ENCODE measurements at places on chromosomes 3 and 15.
A peak's percentile ranks its signal among the peaks of the same experiment; 100 is the strongest.

GRCh38 chr3:128131897-128132646, 8.5 kb upstream of the RUVBL1 start:
- no peak for DNase-seq

DNA sequence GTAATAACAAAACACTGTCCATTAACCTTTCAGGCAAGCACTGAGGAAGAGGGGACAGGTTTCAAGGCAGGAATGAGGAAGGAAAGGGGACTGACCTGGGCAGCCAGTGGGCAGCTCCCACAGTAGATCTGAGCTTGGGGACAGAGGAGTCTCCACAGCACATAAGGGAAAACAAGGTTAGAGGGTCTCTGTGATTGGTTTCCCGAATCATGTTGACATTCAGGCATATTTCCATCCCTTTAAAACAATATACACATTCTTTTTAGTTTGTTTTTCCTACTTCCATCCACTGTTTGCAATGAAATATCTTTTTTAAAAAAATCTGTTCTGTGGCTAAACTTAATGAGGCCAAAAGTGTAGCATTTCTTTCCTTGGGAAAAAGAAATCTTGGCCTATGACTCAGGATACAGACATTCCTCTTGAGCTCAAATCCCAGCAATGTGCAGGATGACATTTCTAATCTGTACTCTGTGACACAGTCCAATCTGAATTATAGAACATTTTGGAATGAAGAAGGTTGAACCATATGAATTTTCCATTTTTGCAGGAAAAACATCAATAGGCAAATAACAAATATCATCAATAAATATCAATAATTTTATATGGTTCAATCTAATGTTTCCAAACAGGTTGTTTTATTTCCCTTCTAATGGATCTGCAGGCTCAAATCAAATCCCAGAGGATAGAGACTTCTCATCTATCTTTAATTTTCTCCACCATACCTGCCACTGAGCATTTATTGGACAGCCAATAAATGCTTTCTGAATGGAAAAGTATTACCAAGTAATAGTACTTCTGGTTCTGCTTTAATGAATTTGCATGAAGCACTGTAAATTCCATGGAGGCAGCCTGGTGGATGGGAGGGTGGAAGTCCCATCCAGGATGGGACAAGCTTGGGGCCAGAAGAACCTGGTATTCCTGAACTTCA, 54.1 kb downstream of the ITGB5 start:
- no peak for DNase-seq

GRCh38 chr3:195774917-195775316, 36.8 kb downstream of the MUC4 start:
- DNase-seq, result no peak

DNA sequence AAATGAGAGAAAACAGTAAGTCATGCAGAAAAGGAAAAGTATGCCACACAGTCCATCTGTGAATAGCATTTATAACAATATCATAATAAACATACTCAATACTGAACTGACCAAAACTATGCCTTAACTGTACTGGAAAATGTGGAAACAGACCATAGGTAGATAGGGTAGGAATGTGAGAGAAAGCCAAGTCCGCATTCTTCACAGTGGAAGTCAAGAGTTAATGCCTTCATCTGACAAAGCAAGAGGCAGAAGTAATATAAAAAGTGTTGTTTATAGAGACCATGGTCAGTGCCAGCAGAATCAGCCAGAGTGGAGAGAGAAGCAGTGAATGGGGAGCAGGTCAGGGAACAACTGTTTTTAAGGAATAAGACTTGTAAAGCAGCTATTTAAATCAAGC, 52.3 kb downstream of the KBTBD12 start:
- no peak for DNase-seq

GRCh38 chr3:25455441-25456132, 27.5 kb downstream of the RARB start:
- DNase-seq, result no peak

DNA sequence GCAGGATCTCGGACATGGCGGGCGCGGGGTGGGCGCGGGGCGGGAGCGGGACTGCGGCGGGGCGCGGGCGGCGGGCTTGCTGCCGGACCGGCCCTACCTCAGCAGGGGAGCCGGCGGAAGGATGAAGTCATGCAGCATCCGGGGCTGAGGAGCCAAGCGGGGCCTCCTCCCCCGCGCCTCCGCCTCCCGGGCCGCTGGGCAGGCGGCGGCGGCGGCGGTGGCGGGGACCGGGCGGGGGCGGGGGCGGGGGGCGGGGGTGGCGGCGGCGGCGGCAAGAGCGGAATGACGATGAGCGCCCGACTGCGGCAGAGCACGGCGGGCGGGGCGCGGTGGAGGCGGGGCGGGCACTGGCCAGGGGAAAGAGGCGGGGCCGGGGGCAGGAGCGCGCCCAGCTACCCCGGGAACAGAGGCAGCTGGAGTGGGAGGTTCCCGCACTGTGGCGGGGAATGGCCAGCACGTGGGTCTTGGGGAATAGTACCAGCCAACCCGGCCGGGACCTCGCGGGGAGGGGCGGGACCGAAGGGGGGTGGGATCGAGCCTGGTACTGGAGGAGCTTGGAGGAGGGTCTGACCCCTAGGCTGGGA, at the start of gene CAMK2N2:
Gene CAMK2N2, minus strand, starts transcription at position 284 of the 584 bp plus-strand sequence. Its CDS starts 268 bp downstream, at position 16.
- peak; percentile 54 for DNase-seq

DNA sequence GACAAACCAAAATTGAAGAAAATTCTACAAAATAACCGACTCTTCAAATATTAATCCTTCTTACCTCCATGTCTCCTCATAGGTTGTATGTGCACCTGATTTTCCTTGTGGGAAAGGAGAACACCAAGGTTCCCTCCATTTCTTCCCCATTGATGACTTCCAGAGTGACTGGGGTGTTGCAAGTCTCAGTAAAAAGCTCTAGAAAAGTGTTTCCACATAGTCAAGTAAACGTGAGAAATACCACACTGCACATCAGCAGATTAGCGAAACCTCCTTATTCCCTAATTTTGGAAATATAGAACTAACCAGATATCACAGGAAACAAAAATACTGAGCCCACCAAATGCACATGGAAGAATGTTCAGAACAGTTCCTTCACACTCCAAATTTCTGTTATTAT, 4.9 kb upstream of the RPN1 start:
- no peak for DNase-seq

- no peak for DNase-seq
These were observed 144.8 kb downstream of the SUCLG2 start for GRCh38 chr3:67509471-67510075.

DNA sequence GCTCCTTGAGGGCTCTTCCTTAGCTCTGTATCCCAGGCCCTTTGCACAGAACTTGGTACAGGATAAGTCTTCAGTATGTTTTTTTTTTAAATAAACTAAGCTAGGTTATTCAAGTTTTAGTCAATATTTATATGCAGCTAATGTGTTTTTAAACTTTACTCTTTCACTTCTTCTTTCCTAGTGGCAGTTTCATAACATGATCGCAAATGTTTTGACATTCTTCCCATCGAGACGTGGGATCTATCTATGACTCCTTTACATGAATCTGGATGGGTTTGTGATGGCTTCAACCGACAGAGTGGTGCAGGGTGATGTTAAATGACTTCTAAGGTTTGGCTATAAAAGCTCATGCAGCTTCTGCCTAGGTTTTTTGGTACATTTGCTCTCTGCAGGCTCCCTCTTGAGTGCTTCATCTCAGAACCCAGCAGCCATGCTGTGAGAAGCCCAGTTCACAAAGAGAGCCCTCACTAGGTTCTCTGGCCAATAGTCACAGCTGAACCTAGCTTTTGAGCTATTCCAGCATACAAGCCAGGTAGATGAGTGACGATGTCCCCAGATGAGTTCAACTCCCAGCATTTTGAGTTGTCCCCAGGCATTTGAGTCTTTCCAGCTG, 13.5 kb upstream of the MECOM start:
- DNase-seq, result no peak

DNA sequence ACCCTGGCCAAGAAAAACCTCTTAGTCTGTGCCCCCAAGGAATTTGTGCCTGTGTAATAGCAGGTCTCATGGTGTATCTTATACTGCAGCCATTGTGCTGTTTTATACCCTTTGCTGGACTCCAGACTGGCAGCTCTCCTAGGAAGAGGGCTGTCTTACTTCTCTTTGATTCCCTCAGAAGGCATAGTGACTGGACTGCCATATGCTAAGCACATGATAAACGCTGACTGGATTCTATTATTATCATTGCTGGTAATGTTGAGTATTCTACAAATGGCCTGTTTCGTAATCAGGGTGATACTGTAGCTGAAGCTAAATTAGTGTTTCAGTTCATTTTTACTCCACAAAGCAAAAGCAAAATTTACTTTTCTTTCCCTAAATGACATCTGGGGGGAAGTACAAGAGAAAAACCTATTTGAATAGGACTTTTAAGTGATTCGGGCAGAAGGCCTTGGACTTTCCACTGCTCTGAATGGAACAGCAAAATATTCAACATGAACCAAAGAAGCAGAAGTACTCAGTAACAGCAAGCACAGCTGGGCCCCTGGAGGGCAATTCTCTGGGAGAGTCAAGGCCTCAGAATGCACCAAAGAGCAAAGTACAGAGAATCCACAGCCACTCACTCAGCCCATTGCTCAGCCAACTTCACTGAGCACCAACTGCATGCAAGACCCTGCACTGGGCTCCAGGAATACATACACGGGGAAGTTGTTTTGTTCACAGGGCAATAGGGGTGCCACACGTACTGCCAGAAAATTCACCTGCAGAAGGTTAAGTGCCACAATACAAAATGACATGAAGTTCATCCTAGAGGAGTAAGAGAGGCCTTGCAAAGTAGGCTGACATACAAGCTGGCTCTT, 7.9 kb upstream of the BCL2A1 start:
- no peak for DNase-seq

DNA sequence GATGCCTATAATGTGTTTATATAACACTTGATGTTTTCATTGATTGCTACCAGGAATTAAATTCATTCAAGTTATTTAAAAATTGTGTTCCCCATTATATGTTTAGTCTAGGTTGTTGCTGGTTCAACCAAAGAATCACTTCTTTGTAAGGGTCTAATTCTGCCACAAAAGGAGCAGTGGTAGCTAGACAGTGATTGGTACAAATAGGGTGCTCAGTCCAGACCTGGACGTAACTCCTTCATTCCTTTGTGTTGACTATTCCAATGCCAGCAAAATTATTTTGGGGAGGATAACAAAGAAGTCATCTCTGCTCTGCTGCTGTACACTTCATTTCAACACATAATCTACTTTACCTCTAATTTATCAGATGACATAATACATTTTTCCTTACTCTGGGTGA, 1.2 kb downstream of the CHMP2B start:
- no peak for DNase-seq

GRCh38 chr15:43204016-43204901, 16.6 kb downstream of the EPB42 start:
- DNase-seq, result peak; percentile 28

- DNase-seq, result no peak
These were observed 42.0 kb downstream of the MKRN2 start for GRCh38 chr3:12598890-12599289.

- DNase-seq, result no peak
These were observed 103.6 kb downstream of the ADAMTS9 start for GRCh38 chr3:64584179-64584578.

- DNase-seq, result no peak
These were observed 51.8 kb downstream of the ST3GAL6 start for GRCh38 chr3:98814817-98815420.

DNA sequence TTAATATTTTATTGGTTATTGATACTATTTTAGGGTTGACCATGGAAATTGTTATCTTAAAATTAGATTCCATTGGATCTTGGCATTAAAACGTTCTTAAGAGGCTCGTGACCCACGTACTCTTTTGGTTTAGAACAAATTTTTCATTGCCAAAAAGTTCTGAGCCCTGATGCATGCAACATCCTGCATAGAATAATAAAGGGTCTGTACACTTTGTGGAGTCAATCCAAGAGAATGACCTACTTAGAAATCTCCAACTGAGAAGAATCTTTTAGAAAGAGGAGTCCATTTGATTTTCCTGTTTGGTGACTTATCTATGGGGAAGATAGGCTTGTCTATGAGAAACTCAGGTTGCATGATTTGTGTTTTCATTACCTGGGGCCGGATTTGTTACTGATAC, 404.2 kb upstream of the RGMA start:
- no peak for DNase-seq

GRCh38 chr3:46624975-46625490, 12.7 kb downstream of the FAM240A start:
- no peak for DNase-seq

DNA sequence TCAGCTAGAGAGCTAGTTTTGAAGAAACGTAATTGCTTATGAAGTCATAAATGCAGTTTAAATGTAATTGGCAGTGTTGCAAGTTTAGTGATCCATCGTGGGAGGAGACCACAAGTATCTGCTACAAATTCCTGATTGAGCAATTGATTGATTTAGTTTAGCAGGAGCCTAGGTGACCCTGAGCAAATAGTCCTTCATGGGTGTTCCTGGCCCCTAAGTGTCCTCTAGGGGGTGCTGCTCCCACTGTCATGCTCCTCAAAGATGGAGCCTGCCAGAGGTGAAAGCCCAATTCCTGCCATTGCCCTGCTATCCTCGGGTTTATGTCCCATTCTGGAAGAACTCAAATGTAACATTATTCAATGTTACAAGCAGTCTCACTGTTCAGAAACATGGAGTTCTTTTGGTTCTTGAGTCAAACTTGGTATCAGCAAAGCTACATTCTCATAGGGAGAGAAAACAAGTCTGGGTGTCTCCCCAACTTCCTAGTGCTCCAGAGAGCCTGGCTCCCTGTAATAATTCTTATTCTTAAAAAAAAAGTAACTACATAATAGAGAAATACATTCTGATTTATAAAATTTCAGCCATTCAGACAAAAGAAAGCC, 29.8 kb upstream of the SENP5 start:
- peak; percentile 65 for DNase-seq

DNA sequence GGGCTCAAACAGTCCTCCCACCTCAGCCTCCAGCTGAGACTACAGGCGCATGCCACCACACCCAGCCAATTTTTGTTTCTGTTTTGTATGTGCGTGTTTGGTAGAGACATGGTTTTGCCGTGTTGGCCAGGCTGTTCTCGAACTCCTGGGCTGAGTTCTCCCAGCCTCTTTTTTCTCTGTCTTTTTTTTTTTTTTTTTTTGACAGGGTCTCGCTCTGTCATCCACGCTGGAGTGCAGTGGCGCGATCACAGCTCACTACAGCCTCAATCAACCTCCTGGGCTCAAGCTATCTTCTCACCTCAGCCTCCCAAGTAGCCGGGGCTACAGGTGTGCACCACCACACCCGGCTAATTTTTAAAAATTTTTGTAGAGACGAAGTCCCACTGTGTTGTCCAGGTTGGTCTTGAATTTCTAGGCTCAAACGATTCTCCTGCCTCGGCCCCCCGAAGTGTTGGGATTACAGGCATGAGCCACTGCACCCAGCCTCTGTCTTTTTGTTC, 867 bp upstream of the DCAF1 start:
- no peak for DNase-seq

DNA sequence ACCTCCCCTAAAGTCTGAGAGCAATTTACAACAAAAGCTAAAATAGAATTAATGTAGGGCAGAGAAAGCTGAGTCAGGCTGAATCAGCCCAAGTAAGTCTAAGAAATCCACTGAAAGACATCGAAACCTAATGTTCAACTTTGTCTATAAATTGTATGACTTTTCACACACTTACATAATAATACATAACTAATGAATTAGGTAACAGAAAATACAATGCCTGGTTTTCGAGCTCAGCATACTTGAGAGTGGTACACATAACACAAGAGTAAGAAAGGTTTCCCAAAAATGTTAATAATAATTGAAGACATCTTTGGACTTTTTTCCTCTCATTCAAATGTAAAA, 55.3 kb upstream of the VGLL4 start:
- no peak for DNase-seq

- no peak for DNase-seq
These were observed 10.5 kb upstream of the NUDT16 start for GRCh38 chr3:131370935-131371687.

- DNase-seq, result no peak
These were observed 3.9 kb downstream of the AEN start for GRCh38 chr15:88624971-88625490.
